ENCODE measurements at places on chromosomes 2 and 18. TPM values are rescaled to one million over a fixed set of nuclear protein-coding genes. Genes with fewer than 3 reads are reported as not detected.

Gene MLPH
- 81.4 TPM for total RNA-seq

GRCh38 chr2:44833171-44834069 lies 108.1 kb upstream of the SIX3 start:
- DNase-seq, result no peak
- no peaks in the 10 kb centered on the region for H3K27me3 ChIP-seq
- no peak overlapping the region for H3K27ac ChIP-seq
- H3K36me3 ChIP-seq, result no peaks in the 10 kb centered on the region
- H3K4me1 ChIP-seq, result no peaks in the 10 kb centered on the region
- H3K4me3 ChIP-seq, result no peak overlapping the region

- H3K4me3 ChIP-seq, result no peak overlapping the region
- no peak for DNase-seq
- no peak overlapping the region for H3K27ac ChIP-seq
- no peaks in the 10 kb centered on the region for H3K36me3 ChIP-seq
- peaks cover 8% of the 10 kb centered on the region for H3K27me3 ChIP-seq
These were observed 170.8 kb downstream of the INO80D start for GRCh38 chr2:205915130-205915524.

Gene ANKRD44
- 2.7 TPM for total RNA-seq

Gene LYPD6
- total RNA-seq, result 3.0 TPM

DNA sequence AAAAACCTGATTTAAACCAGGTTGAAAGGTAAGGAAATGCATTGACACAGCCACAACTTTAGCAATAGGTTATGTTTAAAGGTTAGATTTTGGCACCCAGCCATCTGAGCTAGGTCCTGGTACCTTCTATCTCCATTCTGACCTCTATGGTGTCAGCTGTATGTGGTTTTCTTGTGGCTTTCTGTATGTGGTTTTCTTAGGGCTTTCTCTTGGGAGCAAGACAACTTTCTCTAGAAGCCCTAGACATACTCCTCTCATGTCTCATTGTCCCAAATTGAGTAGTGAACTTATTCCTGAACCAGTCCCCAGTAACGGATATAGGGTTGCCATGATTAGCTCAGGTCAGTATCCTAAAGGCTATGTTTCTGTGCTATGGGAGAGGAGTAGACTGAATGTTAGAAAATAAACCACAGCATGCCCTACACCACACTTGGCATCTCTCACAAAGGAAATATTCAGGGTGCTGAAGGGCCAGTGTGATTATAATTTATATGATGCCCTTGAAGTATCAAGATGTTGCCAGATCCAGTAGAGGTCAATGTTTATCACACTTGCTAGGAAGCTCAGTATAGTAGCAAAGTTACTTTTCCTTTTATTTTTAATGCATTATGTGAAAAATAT lies 176.1 kb downstream of the CAPN13 start:
- no peaks in the 10 kb centered on the region for H3K36me3 ChIP-seq
- H3K27ac ChIP-seq, result no peak overlapping the region
- H3K27me3 ChIP-seq, result no peaks in the 10 kb centered on the region

DNA sequence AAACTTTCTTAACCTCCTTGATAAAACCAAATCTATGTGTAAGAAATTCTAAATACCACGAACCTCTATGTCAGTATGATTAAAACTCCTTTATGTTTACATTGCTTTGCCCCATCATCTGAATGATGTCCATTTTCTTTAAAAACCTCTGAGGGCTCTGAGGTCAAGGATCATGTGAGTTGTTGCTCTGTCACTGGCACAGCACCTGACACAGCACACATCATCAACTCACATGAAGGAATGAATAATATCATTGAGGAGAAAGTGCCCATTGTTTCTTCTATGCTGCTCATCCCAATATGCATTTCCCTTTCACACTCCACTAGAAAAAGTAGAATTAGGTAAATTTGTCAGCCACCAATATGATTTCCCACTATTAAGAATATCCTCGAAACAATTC lies 1178.7 kb upstream of the NRXN1 start:
- H3K36me3 ChIP-seq, result no peaks in the 10 kb centered on the region
- no peak overlapping the region for H3K4me3 ChIP-seq
- H3K27me3 ChIP-seq, result no peaks in the 10 kb centered on the region
- no peaks in the 10 kb centered on the region for H3K4me1 ChIP-seq

Gene NTSR2
- total RNA-seq, result not detected

- DNase-seq, result no peak
- H3K4me3 ChIP-seq, result no peak overlapping the region
- no peak overlapping the region for H3K27ac ChIP-seq
- no peaks in the 10 kb centered on the region for H3K27me3 ChIP-seq
- no peaks in the 10 kb centered on the region for H3K4me1 ChIP-seq
- H3K36me3 ChIP-seq, result no peaks in the 10 kb centered on the region
These were observed 42.4 kb downstream of the ZSWIM2 start for GRCh38 chr2:186806591-186806990.

- DNase-seq, result peak; percentile 37
- H3K4me3 ChIP-seq, result no peak overlapping the region
- peaks cover 6% of the 10 kb centered on the region for H3K4me1 ChIP-seq
These were observed 24.5 kb upstream of the LCLAT1 start for GRCh38 chr2:30422444-30423040.

- no peak overlapping the region for H3K27ac ChIP-seq
- H3K36me3 ChIP-seq, result no peaks in the 10 kb centered on the region
- H3K4me3 ChIP-seq, result no peak overlapping the region
- DNase-seq, result no peak
- H3K4me1 ChIP-seq, result no peaks in the 10 kb centered on the region
These were observed 228.3 kb downstream of the MYCN start for GRCh38 chr2:16168506-16169264.

DNA sequence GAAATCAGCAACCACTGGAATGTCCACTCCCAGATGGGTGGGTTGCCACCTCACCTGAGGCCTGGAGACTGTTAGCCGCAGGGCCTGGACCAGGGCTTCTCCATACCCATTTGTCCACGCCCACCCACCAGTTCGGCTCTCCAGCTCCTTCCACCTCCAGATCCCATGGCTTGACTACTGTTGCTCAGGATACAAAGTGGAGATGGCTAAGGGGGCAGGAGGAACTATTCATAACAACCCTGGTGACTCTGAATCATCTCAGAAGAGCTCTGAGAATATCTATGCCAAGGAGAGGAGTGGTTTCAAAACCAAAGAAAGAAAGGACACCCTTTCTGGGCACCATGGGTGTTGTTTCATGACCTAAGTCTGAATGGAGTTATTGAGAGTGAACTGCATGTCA lies 145.8 kb downstream of the LAMA3 start:
- H3K36me3 ChIP-seq, result no peaks in the 10 kb centered on the region
- H3K27me3 ChIP-seq, result no peaks in the 10 kb centered on the region
- DNase-seq, result no peak
- H3K27ac ChIP-seq, result no peak overlapping the region

Gene SERPINB3
- total RNA-seq, result not detected

Gene CSRNP3
- total RNA-seq, result 0.05 TPM

DNA sequence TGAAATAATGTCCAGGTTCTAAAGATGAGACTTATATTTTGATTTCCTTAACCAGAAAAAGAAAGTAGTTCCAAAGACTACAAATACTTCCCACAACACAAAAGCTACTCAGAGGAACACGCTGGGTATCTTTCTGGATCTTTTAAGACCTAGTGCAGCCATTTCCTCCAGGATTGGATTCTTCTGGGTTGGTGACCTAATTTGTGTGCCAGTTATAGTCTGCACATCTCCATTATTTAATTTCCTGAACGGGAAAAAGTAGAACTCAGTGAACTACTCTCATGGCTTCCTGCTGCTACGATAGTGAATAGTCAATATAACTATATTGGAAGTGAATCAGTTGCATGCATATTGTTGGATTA lies 1.5 kb downstream of the TMEM87B start:
- no peaks in the 10 kb centered on the region for H3K36me3 ChIP-seq
- no peaks in the 10 kb centered on the region for H3K27me3 ChIP-seq
- peak overlapping the region; percentile 62 for H3K4me3 ChIP-seq
- DNase-seq, result no peak
- H3K4me1 ChIP-seq, result peaks cover 16% of the 10 kb centered on the region

Gene MAL
- not detected for total RNA-seq

Gene ACTG2
- total RNA-seq, result 0.89 TPM

- H3K27ac ChIP-seq, result no peak overlapping the region
- peaks cover 20% of the 10 kb centered on the region for H3K4me1 ChIP-seq
- H3K36me3 ChIP-seq, result peaks cover 9% of the 10 kb centered on the region
- H3K27me3 ChIP-seq, result no peaks in the 10 kb centered on the region
- no peak for DNase-seq
- peak overlapping the region; percentile 78 for H3K4me3 ChIP-seq
These were observed 1.5 kb downstream of the KANSL3 start for GRCh38 chr2:96636551-96637171.

- no peak for DNase-seq
- peaks cover 46% of the 10 kb centered on the region for H3K27me3 ChIP-seq
- no peak overlapping the region for H3K27ac ChIP-seq
- H3K4me1 ChIP-seq, result no peaks in the 10 kb centered on the region
These were observed 145.2 kb downstream of the BCL11A start for GRCh38 chr2:60408207-60408606.

Gene NMUR1
- not detected for total RNA-seq

- H3K36me3 ChIP-seq, result no peaks in the 10 kb centered on the region
- H3K4me1 ChIP-seq, result no peaks in the 10 kb centered on the region
- H3K4me3 ChIP-seq, result no peak overlapping the region
- DNase-seq, result no peak
These were observed 58.3 kb upstream of the NCOA1 start for GRCh38 chr2:24432735-24433134.

Gene TMEM87B
- total RNA-seq, result 14.8 TPM

DNA sequence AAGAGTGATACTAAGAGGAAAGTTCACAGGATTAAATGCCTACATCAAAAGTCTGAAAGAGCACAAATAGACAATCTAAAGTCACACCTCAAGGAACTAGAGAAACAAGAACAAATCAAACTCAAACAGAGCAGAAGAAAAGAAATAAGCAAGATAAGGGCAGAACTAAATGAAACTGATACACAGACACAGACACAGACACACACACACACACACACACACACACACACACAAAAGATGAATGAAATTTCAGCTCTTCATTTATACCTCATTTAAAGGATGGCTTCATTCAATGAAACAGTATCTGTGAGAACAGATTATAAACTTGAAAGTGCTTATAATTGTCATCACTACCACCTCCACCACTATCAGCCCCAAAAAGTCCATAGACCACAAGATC lies 428.9 kb downstream of the MBD2 start:
- DNase-seq, result no peak
- H3K4me1 ChIP-seq, result no peaks in the 10 kb centered on the region
- H3K4me3 ChIP-seq, result no peak overlapping the region
- H3K36me3 ChIP-seq, result no peaks in the 10 kb centered on the region

DNA sequence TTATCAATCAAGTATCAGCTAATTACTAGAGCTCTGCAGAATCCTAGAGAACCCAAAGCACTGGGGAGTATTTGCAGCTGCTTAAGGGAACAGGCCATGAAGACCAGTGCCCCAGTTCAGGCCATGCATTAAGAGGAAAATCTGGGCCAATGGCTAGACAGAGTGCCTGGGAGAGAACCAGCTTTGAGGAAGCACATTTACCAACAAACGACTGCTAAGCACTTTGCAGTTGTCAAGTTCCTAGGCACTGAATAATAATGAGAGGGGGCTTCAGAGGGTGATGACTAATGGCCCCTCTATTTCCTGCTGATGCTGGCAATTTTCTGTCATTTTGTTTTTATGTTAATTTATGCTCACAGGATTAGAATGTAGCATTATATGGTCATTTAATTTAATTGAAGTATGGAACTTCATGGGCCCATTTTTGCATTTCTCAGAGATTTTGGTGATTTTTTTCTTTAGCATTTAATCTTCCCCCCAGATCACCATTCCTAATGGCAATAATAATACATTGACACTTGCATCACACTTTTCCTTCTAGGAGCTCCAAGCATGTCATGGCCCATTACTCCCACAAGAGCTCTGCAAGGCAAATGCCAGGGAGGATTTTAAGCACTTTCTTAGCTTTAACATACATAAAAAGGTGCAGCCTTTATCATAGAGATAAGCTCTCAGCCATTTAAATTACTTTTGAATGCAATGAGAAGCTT lies 147.7 kb upstream of the SPATS2L start:
- no peaks in the 10 kb centered on the region for H3K36me3 ChIP-seq
- H3K4me1 ChIP-seq, result no peaks in the 10 kb centered on the region
- DNase-seq, result no peak
- H3K4me3 ChIP-seq, result no peak overlapping the region
- no peak overlapping the region for H3K27ac ChIP-seq

Gene ATP8B1
- 15.9 TPM for total RNA-seq

DNA sequence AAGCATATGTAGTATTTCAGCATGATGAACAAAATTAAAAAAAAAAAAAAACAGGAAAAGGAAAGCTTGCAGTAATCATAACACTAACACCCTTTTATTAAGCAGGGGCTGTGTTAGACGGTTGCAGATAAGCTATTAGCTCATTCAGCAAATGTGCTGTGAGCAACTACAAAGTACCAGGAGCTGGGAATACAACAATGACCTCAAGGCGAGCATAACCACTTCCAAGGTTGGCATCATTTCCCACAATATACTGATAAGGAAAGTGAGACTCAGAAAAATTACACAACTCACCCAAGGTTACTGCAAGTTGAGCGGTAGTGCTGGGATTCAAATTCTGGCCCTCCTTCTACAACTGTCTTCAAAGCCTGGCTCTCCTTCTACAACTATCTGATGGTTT lies 38.2 kb upstream of the ACTR3 start:
- H3K4me3 ChIP-seq, result no peak overlapping the region
- H3K4me1 ChIP-seq, result no peaks in the 10 kb centered on the region
- no peak for DNase-seq
- no peak overlapping the region for H3K27ac ChIP-seq
- H3K36me3 ChIP-seq, result no peaks in the 10 kb centered on the region

DNA sequence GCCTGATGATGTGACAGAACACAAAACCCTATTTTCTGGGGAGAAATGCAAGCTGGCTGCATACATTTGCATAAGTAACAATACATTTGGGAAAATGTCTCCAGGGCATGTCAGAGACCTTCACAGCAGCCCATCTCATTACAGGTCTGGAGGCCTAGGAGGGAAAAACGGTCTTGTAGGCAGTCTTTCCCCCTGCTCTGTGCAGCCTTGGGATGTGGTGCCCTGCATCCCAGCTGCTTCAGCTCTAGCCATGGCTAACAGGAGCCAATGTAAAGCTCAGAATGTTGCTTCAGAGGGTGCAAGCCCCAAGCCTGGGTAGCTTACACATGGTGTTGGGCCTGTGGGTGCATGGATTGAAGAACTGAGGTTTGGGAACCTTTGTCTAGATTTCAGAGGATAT lies 133.0 kb downstream of the CCDC178 start:
- no peak overlapping the region for H3K27ac ChIP-seq
- no peak for DNase-seq
- no peaks in the 10 kb centered on the region for H3K27me3 ChIP-seq
- no peaks in the 10 kb centered on the region for H3K36me3 ChIP-seq
- H3K4me3 ChIP-seq, result no peak overlapping the region
- H3K4me1 ChIP-seq, result no peaks in the 10 kb centered on the region

Gene CYP1B1
- 2.6 TPM for total RNA-seq

All from HCT116 (cell line).